ENCODE measurements at places on chromosomes 12 and 14.

DNA sequence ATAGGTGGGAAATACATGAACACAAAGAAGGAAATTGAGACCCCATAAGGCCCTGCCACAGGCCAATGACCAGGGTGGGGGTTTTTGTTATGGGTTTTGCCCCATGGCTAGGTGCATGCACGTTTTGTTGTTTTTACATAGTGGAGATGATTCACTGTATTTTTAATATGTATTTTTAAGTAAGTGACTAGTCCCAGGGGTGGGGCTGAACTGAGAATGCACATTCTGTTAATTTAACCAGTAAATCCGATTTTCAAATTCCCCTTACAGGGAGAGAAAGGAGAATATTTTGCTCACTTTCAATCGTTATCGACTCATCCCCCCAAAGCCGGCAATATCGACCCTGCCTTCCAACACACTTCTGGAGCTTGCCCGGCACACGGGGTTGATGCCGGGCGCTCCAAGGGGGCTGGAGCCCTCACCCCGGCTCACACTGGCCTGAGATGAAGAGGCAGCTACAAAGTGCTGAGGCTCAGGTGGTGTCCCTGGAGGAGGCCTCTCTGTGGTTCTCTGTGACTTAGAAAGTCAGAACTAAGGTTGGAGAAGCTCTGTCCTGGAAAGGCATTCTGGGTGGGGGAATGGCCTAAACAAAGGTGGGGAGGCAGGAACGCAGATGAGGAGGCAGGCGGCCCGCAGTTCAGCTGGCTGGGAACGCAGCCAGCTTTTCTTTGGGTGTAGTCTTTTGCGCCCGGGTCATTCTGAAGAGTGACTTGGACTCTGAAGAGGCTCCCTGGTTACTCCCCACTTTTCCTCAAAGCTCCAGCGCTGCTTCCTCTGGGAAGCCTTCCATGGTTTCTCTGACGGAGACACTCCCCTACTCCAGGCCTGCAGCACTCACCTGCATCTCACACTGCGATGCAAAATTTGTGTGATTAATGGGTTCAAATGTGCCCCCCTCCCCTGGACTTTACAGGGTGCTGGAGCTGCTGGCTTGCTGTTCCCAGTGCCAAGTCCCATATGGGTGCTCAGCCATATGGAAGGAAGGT lies 50.7 kb upstream of the DLK1 start:
- DNase-seq, result no peak

DNA sequence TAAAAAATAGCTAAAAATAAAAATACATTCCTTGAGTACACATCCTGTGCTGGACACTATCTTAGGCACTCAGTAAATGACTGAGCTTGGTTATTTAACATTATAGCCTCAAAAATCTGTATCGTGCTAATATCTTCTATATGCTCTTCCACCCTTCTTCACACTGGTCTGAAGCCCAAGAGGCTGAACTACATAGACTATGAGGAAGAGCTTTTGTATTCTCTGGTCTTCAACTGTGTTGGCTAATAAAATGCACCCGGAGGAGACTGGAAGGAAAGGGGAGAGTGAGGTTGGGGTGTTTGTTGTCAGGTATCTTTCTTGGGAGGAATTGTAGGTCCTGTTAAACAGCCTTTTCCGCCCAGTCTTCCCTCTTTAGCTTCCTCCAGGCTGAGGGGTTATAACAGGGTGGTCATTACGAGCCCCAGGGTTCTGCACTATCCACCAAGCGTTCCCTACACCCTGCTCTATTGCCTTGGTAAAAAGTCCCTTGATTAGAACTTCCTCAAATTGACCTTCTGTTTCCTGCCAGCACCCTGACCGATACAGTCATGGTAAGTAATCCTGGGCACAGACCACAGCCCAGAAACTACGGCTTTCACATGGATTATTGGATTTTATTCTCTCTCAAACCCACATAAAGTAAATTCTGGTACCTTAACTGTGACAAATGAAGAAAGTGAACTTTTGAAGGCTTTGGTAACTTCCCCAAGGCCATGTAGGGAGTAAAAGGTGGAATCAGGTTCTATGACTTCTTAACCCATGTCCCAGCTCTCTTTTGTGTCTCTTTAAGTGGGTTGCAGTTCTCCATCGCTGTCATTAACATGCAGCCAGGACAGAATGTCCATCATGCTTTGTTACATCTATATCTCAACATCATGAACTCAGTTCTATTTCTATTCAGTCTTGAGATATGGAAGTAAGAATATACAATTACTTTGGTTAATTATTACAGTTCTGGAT lies 71.3 kb downstream of the PTHLH start:
- no peak for DNase-seq

GRCh38 chr12:124308741-124309140 lies 13.8 kb downstream of the RFLNA start:
- no peak for DNase-seq

DNA sequence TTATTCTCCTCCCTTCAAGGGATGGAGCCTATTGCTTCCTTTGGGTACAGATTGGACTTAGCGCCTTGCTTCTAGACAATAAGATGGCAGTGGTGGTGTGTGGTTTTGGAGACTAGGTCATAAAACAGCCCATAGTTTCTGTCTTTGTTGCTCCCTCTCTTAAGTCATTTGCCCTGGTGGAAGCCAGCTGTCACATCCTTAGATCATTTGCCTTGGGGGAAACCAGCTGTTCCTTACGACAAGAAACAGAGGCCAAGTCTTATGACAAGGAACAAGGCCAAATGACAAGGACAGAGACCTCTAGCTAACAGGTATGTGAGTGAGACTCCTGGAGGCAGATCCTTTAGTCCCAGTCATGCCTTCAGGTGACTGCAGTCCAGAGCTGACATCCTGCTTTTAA lies 9.2 kb upstream of the PALS1 start:
- DNase-seq, result no peak

DNA sequence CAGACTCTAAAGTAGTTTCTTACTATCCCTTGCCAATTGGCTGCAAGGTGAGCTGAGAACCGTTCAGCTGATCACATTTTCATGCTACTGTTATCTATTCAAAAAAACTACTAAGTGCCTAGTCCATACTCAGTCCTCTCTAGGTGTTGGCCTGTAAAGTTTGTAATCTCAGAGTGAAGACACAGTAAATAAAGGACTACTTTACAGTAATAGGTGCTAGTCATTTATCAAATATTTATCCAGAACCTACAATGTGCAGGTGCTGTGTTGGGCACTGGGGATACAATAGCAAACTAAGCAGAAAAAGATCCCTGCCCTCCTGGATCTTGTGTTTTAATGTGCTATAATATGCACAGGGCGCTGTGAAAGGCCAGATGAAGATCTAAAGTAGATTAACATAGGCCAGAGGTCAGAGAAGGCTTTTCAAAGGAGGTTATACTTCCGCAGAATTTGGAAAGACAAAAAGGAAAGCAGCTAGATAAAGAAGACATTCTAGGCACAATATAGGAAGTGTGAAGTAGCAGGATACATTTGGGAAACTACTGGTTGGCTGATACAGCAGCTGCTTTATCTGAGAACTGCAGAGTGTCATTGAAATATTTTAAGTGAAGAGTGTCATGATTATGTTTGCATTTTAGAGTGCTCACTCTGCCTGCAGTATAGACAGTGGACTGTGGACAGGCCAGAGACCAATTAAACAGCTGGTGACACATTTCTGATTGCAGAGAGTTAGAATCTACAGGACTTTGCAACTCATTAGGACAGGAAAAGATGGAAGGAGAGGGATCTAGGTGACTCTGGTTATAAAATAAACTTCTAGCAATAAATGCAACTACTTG lies 8.0 kb upstream of the ACTR10 start:
- DNase-seq, result no peak

GRCh38 chr12:92593734-92594402 lies 108.9 kb upstream of the PLEKHG7 start:
- no peak for DNase-seq

DNA sequence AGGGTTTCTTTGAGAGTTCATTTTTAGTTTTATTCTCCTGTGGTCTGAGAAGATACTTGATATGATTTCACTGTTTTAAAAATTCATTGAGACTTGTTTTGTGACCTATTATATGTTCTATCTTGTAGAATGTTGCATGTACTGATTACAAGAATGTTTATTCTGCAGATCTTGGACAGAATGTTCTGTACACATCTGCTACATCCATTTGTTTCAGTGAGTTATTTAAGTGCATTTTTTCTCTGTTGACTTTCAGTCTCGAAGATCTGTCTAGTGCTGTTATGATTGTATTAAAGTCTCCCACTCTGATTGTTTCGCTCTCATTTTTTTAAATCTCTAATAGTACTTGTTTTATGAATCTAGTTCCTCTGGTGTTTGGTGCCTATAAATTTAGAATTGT lies 1319.8 kb downstream of the TMEM121 start:
- no peak for DNase-seq

- DNase-seq, result no peak
These were observed 75.7 kb downstream of the TSPAN9 start for GRCh38 chr12:3152892-3153291.

DNA sequence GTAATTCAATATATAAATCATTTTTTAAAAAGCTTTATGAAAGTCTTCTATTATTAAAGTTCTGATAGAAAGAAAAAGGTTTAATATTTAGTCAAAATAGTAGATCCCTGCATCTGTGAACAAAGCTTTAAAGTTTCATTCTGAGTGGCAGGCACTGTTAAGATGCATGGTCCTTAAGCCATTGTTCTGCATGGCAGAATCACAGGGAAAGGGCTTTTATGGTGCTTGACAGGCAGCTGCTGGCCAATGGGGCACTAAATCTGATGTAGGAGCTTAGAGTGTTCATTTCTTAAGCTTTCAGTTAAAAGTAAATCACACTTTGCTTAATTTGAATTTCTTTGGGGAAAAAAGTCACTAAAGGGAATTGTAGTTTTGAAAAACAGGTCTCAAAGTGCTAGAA lies 148.2 kb downstream of the PLEKHA5 start:
- DNase-seq, result no peak

DNA sequence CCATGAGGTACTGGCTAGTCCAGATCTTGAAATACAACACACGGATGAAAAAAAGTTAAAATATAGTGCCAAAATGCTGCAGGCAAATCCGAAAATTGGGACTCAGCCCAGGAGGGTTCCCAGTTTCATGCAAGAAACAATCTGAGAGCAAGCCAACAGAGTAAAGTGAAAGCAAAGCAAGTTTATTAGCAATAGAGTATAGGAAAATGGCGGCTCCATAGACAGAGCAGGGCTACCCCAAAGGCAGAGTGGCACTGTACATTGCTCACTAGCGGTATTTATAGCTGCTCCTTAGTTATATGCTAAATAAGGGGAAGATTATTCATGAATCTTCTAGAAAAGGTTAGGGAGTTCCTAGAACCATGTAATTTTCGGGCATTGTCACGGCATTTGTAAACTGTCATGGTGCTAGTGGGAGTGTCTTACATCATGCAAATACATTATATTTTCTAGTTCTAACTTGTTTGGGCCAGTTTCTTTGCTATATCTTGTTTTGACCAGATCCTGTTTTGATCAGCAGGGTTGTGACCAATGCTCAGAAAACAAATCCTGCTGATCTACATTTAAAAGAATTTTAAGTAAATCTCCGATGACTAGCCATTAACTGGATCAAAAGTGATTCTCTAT lies 29.1 kb downstream of the RECQL start:
- DNase-seq, result no peak

DNA sequence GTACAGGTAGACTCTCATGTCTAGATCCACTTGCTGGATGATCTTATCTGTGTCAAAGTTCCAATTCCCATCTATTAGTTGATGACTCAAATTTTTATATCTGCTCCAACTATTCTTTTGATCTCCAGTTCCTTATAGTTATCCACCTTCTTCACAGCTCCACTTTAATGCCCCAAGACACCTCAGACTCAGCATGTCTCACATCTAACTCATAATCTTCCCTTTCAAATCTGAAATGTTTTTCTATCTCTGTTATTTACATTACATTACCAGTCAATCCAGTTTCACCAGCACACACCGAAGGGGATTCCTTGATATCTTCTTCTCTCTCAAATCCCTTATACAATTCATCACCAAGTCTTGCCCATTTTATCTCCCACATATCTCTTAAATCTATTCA lies 3.7 kb upstream of the METAP2 start:
- DNase-seq, result no peak

GRCh38 chr12:114674251-114675047 lies 9.5 kb downstream of the TBX3 start:
- DNase-seq, result no peak

DNA sequence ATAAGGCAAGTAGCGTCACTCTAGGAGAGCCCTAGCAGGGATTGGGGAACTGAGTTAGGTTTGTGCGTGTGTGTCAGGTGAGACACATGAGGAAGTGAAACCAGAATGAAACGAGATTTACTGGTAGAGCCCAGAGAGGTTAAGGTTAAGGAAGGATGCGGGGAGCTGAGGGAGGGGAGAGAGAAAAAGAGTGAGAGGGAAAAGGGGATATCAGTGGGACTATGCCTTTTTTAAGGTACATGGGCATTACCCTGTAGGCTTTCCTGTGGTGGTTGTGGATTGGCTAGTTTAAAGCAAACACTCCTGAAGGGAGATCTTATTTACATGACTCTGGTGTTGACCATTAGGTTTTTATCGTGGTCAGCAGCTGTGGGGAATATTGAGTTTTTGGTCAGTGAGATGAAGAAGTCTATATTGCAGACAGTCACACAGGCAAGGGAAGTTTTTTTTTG lies 13.9 kb downstream of the ZDHHC17 start:
- DNase-seq, result no peak

- DNase-seq, result no peak
These were observed 4.0 kb downstream of the SLC25A47 start for GRCh38 chr14:100327128-100327527.

GRCh38 chr12:65636436-65636835 lies 187.8 kb upstream of the HMGA2 start:
- DNase-seq, result no peak

- DNase-seq, result no peak
These were observed 36.8 kb downstream of the PAPOLA start for GRCh38 chr14:96538990-96539317.

GRCh38 chr12:52004042-52004648 lies 2.6 kb upstream of the TAMALIN start:
- DNase-seq, result no peak

- DNase-seq, result no peak
These were observed 66.4 kb upstream of the BDKRB2 start for GRCh38 chr14:96138241-96138640.

DNA sequence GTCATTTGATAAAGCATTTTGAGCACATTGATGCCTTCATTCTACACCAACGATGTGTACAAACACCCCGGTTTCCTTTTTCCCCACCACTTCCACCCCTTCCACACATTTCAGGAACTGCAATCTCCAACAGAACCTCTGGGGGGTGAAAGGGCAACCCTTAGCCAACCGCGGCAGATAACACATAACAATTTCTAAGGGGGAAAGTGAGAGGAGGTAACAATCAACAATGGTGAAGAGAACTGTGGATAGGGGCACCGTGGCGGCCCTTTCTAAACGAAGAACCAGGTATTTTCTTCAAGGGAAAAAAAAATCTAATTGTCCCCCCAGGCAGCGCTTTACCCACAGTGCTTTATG lies 1.1 kb downstream of the KITLG start:
- DNase-seq, result no peak

GRCh38 chr14:37091651-37092050 lies 80.8 kb downstream of the SLC25A21 start:
- DNase-seq, result no peak

DNA sequence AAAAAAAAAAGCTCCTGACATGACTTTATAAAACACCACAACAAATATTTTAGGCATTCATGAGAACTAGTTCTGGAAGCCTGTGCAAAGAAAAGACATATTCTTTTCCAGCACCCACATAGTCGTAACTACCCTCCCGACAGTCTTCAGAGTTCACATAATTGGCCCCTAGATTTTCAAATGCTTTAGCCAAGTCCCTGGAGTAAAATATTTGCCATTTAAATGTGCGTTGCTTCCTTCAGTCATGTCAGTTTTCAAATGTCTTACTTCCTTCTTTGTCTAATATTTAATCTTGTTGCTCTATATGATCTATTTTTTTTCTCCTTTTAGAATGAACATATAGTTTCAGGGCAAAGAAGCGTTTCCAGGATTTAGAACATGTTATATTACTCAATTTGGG lies 66.8 kb upstream of the KRAS start:
- no peak for DNase-seq

Measured in right lobe of liver (tissue), 6 donors.